ENCODE measurements at places on chromosomes 7 and 10.

DNA sequence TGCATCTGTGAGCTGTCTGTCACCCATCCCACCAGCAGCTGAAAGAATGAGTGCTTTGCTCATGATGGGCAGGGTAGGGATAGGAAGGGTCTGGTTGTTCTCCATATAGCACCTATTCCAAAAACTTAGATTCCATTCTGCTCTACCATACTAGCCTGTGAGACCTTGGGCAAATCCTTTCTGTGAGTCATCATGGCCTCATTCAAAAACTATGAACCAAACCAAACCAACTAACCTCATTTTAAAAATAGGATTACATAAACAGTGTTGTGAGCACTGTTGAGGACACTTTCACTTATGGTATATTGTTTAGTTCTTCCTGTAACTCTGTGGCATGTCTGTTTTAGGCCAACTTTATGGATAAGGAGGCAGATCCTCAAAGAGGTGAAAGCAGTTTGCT, 30.9 kb upstream of the STEAP4 start:
- DNase-seq = no peak
- H3K4me3 ChIP-seq = no peak overlapping the region
- H3K36me3 ChIP-seq = no peaks in the 10 kb centered on the region

DNA sequence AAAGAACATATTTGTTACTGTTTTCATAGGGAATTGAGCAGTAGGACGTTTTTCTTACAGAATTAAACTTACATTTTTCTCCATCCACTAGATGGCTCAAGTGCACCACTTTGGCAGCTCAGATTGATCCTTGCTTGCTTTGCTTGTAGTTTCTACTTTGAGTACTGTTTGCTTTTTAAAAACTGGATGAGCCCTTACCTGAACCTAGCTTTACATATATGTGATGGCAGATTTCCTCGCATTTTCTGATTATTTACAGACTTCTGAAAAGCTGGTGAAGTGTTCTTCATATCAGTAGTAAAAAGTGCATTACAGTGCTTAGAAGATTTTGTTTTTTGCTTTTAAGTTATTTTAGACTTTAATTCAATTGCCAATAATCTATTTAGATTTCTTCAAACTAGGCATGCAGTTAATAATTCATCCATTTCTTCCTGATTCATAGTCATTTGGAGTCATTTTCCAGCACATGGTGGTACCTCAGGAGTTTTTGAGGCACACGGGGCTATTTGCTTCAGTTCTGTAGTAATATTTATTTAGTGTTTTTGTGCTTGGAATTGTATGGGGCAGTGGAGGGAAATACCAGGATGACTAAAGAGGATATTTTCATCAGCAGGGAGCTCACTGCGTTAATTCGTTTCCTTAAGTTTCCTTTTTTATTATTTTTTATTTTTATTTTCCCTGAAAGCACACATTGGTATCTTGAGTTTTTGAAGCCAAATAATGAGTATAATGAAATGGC, 57.3 kb downstream of the MAPK8 start:
- no peaks in the 10 kb centered on the region for H3K27me3 ChIP-seq
- H3K27ac ChIP-seq = no peak overlapping the region
- no peak overlapping the region for H3K4me3 ChIP-seq
- no peak for DNase-seq
- H3K4me1 ChIP-seq = peaks cover 24% of the 10 kb centered on the region
- no peaks in the 10 kb centered on the region for H3K36me3 ChIP-seq

DNA sequence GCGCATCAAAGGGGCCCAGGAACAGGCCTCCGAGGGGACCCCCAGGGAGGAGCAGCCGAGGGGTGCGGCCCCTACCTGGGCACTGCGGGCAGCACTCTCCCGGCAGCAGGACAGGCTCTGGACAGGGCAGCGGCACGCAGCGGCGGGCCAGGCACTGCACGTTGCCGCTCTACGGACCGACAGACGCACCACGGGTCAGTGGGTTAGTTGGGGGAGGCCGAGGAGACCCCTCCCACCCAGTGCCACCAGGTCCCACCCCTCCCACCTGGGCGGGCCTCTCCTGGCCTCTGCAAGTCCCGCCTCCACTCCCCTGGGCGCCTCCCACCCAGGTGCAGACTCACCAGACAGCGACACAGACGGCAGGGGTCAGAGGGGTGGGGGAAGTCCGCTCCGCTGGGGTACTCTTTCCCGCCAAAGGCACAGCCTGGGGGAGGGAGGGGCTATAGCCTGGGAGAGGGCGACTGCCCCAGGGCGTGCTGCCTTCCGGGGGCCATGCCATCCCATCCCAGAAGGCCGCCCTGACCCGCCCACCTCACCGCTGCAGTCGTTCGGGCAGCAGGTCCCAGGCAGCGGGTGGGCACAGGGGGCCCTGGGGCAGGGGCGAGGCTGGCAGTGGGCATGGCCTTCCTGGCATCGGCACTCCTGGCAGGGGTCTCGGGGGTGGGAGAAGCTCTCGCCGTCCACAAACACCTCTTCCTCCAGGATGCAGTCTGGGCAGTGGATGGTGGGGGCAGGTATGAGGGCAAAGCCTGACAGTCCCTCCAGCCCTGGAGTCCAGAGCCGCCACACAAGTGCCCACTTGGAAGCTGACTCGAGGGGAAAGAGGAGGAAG, 19.2 kb downstream of the KCP start:
- H3K36me3 ChIP-seq = no peaks in the 10 kb centered on the region
- H3K4me1 ChIP-seq = peaks cover 19% of the 10 kb centered on the region
- H3K4me3 ChIP-seq = peak overlapping the region; percentile 47
- no peak overlapping the region for H3K27ac ChIP-seq

DNA sequence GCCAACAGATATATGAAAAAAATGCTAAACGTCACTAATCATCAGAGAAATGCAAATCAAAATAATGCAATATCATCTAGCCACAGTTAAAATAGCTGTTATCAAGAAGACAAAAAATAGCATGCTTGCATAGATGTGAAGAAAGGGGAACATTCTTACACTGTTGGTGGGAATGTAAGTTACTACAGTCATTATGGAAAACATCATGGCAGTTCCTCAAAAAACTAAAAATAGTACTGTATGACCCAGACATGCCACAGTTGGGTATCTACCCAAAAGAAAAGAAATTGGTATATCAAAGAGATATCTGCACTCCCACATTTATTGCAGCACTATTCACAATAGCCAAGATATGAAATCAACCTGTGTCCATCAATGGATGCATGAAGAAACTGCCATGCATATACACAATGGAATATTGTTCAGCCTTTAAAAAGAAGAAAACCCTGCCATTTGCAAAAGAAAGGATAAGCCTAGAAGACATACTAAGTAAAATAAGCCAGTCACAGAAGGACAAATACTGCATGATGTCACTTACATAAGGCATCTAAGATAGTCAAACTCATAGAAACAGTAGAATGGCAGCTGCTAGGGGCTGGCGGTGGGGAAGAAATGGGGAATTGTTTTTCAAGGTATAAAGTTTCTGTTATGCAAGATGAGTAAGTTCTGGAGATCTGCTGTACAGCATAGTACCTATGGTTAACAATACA, 107.0 kb downstream of the PTPN20 start:
- no peak overlapping the region for H3K4me3 ChIP-seq
- H3K27me3 ChIP-seq = no peaks in the 10 kb centered on the region
- H3K4me1 ChIP-seq = peaks cover 5% of the 10 kb centered on the region
- no peaks in the 10 kb centered on the region for H3K36me3 ChIP-seq

GRCh38 chr10:34607894-34608293, 207.2 kb downstream of the PARD3 start:
- H3K27ac ChIP-seq = no peak overlapping the region
- H3K27me3 ChIP-seq = no peaks in the 10 kb centered on the region
- no peak for DNase-seq
- H3K36me3 ChIP-seq = no peaks in the 10 kb centered on the region
- no peak overlapping the region for H3K4me3 ChIP-seq

DNA sequence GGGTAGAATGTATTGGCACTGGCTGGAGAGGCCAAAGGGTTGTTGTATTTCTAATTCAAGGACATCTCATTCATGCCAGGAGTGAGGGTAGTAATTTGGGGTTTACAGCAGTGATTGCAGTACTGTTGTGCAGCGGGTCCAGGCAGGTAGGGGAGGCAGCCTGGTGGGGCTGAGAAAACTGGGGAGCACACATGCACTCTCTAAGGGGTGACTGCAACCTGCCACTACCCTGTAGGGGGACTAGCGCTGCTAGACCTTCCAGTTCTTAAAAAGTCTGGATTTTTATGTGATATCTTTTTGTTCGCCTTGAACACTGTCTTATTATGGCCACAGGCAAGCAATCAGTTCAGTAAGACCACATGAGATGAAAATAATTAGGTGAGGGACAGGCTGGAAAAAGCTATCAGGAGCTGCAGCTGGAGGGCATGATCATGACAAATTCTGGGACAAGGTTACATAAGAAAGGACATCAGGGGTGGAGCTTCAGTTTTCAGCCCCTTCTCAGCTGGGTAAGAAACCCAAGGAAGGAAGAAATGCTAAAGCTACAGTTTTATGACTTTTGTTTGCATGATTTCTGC, 149.0 kb downstream of the ARHGAP21 start:
- no peak for DNase-seq
- no peaks in the 10 kb centered on the region for H3K27me3 ChIP-seq
- H3K4me3 ChIP-seq = no peak overlapping the region
- no peak overlapping the region for H3K27ac ChIP-seq
- H3K36me3 ChIP-seq = no peaks in the 10 kb centered on the region

- no peak overlapping the region for H3K4me3 ChIP-seq
- DNase-seq = no peak
- no peak overlapping the region for H3K27ac ChIP-seq
- H3K27me3 ChIP-seq = no peaks in the 10 kb centered on the region
- H3K4me1 ChIP-seq = no peaks in the 10 kb centered on the region
- no peaks in the 10 kb centered on the region for H3K36me3 ChIP-seq
Measured at GRCh38 chr7:88835147-88835728, 39.7 kb upstream of the TEX47 start.

- peaks cover 24% of the 10 kb centered on the region for H3K36me3 ChIP-seq
- no peak overlapping the region for H3K4me3 ChIP-seq
- no peaks in the 10 kb centered on the region for H3K27me3 ChIP-seq
Measured at GRCh38 chr10:102795453-102796406, 41.5 kb downstream of the CYP17A1 start.
